ENCODE measurements at places on chromosomes 1 and 21. TPM values are rescaled to one million over a fixed set of nuclear protein-coding genes. Genes with fewer than 3 reads are reported as not detected.

- DNase-seq, result no peak
Observed at GRCh38 chr1:243345205-243345604, 89.4 kb downstream of the SDCCAG8 start.

DNA sequence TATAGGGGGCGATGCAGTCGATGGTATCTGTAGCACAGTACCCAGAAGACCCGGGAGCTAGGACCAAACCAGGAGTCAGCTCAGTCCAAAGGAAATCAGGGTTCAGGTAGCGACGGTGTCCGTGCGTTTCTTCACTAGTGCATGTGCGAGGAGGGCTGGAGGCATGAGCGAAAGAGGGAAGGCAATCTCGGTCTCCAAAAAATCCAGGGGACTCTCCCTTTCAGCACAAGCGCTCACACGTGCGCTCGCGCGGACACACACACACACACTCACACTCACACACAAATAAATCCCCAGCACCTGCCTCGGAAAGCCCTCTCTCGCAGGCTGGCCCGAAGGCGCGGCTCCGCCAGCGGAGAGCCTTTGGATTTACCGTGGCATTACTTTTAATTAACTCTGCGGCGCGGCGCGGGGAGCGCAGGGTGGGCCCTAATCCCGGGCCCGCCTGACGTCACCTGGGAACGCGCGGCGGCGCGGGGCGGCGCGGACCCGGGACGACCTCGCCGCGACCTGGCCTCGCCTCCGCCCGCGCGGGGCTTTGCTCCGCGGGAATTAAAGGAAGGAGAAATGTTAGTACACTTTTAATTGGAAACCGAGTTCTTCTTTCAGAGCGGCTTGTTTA lies 121.2 kb downstream of the LMX1A start:
- no peak for DNase-seq

DNA sequence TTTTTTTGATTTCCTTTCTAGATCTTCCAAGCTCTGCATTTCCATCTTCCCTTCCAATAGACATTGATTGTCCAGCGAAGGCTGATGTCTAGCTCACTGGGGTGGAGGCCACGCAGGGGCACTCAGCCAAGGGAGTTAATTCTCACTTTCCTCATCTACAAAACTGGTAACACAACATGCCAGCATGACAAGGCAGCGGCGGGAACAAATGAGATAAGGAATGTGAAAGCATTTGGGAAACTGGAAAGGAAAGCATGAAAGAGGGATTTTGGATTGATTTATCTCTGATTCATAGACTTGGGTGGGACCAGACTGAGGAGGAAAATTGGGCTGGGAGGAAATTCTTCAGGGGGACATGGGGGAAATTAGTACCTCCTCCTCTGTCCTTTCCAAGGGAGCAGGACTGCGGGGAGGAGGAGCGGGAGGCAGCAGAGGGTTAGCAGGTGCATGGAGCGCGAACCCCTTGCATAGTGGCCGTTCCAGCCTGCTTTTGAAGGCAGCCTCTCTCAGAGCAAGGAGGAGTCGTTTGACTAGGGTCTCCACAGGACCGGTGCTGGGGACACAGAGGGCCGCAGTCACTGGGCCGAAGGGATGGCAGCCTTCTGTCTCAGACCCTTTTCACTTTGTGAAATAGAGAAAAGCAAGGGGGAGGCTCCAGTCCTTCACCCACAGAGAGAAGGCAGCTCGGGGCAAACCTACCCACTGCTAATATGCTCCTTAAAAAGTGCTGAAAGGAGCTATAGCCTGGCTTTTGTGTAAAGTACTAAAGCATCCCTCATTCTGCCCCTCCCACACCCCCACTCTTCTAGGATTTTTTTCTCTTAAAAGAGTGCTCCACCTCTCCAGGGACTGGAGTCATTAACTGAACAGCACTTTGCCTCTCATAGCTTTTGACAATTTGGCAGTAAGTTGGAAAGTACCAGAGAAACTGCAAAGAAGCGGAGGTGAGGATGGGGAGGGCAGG lies 89.2 kb downstream of the PLXNA2 start:
- DNase-seq, result peak; percentile 45

- DNase-seq, result no peak
Observed at GRCh38 chr1:215891266-215892057, 324.4 kb downstream of the KCTD3 start.

GRCh38 chr21:33199516-33200217 lies 30.1 kb upstream of the IFNAR2 start:
- peak; percentile 97 for DNase-seq

GRCh38 chr1:66733348-66734017 lies 18.8 kb upstream of the DYNLT5 start:
- no peak for DNase-seq

GRCh38 chr21:34086887-34087306 lies 13.5 kb downstream of the MRPS6 start:
- DNase-seq, result no peak

DNA sequence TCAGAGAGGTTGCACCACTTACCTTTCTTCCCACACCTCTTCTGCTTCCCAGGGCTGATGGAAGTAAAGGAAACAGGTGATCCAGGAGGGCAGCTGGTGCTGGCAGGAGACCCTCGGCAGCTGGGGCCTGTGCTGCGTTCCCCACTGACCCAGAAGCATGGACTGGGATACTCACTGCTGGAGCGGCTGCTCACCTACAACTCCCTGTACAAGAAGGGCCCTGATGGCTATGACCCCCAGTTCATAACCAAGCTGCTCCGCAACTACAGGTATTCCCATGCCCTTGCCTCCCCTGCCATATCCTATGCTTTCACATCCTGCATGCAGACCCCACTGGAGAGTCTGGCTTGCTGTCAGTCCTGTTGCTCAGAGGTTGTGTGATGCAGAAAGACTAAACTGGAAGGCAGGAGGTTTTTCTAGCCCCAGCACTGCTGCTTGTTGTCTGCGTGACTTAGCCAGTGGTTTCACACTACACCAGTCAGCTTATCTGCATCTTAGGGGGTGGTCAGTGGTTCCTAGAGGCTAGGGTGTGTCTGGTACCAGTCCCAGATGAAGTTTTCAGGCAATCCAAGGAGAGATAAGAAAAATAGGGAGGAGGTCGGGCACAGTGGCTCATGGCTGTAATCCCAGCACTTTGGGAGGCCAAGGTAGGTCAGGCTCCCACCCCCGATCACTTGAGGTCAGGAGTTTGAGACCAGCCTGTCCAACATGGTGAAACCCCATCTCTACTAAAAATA lies 10.2 kb downstream of the RHOC start:
- DNase-seq, result no peak

- no peak for DNase-seq
Observed at GRCh38 chr1:154581766-154582165, 14.2 kb downstream of the CHRNB2 start.

DNA sequence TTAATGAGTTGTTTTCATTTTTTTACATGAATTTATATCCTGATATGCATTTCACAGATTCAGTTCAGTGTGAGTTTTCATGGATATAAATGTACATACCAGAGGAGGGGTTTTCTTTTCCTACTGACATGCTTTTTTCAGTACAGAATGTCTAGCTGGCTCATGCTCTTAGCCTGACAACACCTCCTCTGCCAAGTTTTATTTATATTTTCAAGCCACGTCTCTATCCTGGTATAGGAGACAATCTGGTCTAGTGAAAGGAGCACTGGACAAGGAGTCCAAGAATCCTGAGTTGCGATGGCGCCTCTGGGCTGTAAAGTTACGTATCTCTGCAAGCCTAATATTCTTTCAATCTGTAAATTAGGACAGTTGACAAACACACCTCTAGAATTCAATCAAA lies 4.9 kb downstream of the DAB1 start:
- DNase-seq, result no peak

DNA sequence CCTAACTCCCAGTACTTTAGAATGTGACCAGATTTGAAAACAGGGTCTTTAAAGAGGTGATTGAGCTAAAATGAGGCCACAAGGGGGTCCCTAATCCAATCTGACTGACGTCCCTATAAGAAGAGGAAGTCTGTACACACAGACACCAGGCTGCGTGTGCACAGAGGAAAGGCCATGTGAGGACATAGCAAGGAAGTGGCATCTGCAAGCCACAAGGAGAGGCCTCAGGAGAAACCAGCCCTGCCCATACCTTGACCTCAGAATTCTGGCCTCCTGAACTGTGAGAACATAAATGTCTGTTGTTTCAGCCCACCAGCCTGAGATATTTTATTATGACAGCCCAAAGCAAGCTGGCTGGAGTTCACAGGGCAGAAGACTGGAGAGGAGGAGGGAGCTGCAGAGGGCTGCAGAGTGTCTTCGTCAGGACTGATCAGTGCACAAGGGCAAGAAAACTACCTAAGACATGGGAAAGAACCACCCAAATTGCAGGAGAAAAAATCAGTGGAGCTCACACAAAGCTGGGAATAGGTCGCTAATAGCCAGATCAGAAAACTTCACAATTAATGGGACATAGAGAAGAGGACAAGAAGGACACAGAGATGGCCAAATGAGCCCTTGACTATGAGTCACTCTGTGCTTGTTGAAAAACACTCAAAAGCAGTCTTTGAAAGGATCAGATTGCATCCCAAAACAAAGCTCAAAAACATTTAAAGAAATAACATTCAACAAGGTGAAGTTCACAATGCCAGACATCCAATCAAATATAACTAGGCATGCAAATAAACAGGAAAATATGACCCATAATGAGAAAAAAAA lies 14.1 kb upstream of the WNT9A start:
- no peak for DNase-seq

DNA sequence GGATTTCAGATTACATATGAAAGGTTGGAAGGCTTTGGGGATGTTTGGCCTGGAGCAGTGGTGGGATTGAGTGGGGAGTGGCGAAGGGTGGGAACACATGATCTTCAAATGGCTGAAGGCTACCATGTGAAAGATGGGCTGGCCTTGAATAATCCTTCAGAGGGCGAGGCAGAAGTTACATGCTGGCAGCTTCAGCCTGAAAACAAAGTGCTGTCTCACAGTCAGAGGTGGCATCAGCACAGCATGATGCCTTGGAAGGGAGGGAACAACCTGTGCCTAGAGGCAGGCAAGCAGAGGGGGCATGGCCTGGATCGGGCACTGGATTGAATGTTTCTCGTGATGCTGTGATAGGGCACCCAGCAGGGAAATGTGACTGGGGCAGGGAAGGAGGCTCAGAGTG lies 130.8 kb downstream of the BEND5 start:
- no peak for DNase-seq

DNA sequence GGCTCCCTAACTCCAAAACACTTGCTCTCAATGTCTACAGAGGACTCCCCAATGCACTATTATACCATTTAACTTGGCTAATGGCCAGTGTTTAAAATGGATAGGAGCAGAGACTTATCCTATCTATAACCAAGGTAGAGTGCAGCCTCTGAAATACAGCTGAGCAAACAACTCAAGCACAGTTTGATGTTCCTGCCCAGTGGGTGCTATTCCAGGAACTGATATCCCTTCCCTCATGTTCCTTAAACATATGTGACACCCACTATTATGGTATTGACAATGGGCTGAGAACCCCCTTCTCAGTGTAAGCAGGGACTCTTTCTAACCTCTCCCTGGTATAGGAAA lies 51.7 kb downstream of the SH3GLB1 start:
- DNase-seq, result no peak

GRCh38 chr21:43206231-43207042 lies 37.6 kb downstream of the CRYAA start:
- DNase-seq, result no peak

DNA sequence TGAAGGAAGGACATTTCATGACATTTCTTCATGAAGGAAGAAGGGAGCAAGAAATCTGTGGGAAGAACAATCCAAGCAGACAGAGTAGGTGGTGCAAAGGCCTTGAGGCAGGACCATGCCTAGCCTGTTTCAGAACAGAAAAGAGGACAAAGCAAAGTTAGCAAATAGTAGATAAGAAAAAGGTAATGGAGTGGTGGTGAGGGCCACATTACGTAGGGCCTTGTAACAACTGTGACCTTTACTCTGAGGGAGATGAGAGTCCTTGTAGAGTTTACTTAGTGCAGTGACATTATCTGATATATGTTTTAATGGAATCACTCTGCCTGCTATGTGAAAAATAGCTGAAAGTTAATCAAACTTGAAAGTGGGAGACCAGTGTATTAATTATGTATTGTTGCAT lies 6.4 kb upstream of the TSNAX start:
- DNase-seq, result no peak

DNA sequence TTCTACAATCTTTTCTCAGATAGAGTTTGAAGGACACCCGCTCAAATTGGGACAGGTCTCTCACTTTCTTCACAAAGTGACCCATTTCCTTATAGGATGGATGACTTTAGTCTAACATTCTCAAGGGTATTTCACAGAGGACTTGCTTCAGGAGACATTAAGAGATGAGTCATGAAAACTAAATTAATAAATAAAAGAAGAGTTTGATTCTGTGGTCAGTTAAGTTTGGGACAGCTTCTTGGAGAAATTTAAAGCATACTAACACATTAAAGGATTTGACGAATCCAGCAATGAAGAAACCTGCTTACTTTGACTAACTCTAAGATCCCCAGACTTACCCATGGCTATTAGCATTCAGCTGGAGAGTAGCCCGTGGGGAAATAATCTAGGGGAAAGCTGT lies 95.6 kb upstream of the RAB3GAP2 start:
- peak; percentile 6 for DNase-seq

KCNJ15 gene
- 3.4 TPM for total RNA-seq

CCDC17 gene
- total RNA-seq, result 0.79 TPM

EFNA1 gene
- total RNA-seq, result 45.1 TPM

RYR2 gene
- 1.1 TPM for total RNA-seq

DYNLT4 gene
- total RNA-seq, result not detected

LCE2B gene
- total RNA-seq, result 5.9 TPM

SERPINC1 gene
- not detected for total RNA-seq

MYOG gene
- total RNA-seq, result 11.0 TPM

PSRC1 gene
- 5.0 TPM for total RNA-seq
